Caki2 (cell line): ENCODE measurements at places on chromosomes 11 and 22.
A peak's percentile ranks its signal among the peaks of the same experiment; 100 is the strongest.

DNA sequence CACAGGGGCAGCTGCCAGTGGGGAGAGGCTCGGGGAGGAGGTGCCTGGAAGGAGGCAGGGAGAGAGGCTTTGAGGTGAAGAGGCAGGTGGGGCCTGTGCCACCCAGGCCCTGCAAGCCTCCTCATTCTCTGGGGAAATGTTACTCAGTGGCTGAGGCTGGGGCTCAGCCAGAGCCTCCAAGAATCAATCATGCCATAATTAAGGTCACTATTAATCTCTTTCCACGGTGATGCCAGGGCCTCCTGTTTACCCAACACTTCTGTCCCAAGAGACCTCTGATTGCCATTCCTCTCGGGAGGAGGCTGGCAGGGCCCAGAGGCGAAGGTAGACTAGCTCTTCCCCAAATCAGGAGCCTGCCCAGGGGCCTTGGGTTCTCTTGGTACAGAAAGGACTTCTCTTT, 38.4 kb downstream of the GDPD5 start:
- DNase-seq = no peak

GRCh38 chr11:118417801-118418200, 16.4 kb downstream of the ATP5MG start:
- DNase-seq = peak; percentile 86

DNA sequence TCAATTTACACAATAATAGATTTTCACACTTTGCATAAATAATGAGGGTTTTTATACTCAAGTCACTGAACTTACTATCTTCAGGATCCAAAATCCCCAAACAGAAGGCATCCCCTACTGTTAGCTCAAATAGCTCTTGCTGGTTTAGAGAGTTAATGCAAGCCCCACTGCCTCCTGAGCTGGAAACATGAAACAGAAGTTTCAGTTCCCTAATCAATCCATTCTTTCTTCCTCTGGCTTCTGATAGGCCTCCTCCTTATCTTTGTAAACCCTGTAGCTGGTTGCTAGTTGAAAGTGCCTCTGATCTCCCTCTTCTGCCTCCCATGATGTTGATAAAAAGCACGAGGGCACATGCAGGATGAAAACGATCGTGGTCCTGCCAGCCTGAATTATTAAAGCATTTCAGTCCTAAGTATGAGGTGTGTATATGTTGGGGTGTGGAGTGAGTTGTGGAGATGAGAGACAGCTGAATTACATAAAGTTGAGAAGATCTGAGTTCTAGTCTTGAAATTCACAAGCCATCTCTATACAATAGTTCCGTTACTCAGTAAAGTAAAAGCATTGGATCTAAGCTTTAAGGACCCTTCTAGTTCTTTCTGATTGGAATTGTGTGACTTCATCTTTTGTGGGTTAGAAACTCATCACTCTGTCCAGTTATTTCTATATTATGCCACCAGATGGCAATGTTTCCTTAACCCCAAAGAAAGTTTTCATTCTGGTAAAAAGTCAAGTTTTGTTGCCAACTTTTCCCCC, 35.0 kb upstream of the EHF start:
- peak; percentile 43 for DNase-seq

DNA sequence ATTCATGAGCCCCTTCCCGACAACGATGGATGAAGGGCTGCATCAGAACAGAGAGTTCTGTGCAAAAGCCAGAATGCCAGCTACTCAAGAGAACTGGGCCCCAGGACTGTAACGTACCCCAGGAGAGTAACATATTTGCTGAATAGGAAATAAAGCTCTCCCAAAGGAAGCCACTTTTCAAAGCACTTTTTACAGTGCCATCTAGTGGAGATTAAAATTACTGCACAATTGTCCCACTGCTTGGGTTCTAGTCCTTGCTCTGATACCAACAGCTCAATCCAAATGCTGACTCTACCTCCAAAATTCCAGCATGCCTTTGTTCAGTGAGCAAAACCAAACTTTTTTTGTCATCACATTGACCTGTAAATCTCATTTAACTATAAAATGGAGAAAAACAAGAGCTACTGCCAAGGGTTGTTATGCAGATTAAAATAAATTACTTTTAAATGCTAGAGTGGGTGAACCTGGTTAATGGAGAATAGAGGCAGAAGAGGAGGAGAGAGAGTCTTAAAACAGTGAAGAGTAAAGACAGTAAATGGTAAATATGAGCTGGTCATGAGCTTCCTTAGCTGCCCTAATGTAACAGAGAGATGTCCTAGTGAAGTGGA, 87.6 kb upstream of the FSHB start:
- DNase-seq = peak; percentile 16

DNA sequence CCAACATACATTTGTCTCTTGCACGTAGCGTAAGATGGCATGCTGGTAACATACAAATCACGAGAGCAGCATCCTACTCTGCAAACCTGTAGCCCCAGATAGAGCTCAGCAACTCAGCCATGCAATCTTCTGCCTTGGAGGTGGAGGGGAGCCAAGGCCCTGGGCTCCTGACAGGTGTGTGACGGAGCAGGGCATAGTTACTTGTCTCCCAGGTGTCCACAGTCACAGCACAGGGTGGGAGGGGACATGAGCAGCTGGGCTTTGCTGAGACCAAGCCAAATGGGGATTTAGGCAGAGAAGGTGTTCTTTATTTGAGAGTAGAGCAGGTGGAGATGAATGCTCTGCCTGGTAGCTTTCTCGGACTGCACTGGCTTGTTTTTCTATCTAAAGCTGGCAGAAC, 111.7 kb downstream of the TEAD1 start:
- no peak for DNase-seq

- no peak for DNase-seq
These were observed 158.2 kb downstream of the TRIM29 start for GRCh38 chr11:119979701-119980100.

DNA sequence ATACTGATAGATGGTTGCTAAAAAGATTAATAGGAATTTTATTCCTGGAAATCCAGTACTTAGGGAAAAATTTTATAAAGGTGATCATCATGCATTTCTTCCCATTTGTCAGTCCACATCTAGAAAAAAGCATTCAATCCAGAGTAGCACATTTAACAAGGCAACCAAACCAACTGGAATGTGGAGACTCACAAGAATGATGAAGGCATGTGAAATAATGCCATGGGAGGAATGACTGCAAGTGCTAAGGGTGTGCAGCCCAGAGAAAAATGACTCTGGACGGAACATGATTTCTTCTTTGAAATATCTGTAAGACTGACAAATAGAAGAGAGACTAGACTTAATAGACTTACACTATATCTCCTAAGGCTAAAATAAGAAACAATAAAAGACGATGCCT, 33.8 kb downstream of the BLID start:
- DNase-seq = no peak

DNA sequence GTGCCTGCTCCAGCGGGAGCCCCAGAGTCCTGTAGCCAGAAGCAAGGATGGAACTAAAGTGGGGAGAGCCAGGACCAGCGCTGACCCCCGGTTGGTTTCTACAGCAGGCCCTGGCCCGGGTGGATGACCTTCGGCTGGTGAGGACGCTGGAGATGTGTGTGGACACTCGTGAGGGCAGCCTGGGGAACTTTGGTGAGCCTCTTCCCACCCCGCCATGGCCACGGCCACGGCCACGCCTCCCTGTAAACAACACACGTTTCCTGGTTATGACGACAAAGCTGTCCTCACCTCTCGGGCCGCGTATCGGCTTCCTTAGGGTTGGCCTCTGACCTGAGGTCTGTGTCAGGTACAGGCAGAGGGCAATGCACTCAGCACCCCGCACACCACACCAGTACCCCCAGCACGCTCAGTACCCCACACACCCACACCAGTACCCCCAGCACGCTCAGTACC, 4.1 kb downstream of the LRRC56 start:
- no peak for DNase-seq

DNA sequence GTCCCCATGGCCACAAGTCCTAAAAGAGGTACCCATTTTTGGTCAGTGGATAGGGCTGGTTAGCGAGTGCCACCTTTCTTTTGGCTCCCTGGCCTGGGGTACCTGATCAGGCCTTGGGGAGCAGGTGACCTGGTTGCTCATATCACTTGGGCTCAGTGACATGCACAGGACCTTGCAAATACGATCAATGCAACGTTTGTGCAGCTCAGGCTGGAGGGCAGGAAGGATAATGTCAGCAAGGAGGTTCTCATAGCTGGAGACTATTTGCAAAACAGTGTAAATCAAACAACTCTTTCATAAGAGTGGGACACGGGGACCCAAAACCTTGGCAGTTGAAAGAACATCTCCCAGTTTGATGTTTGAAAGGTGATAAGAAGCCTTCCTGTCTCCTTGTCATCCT, 127.4 kb upstream of the CADM1 start:
- no peak for DNase-seq

- no peak for DNase-seq
These were observed 115.6 kb upstream of the PDGFD start for GRCh38 chr11:104279587-104279986.

GRCh38 chr11:76236092-76236999, 30.0 kb upstream of the WNT11 start:
- DNase-seq = no peak

DNA sequence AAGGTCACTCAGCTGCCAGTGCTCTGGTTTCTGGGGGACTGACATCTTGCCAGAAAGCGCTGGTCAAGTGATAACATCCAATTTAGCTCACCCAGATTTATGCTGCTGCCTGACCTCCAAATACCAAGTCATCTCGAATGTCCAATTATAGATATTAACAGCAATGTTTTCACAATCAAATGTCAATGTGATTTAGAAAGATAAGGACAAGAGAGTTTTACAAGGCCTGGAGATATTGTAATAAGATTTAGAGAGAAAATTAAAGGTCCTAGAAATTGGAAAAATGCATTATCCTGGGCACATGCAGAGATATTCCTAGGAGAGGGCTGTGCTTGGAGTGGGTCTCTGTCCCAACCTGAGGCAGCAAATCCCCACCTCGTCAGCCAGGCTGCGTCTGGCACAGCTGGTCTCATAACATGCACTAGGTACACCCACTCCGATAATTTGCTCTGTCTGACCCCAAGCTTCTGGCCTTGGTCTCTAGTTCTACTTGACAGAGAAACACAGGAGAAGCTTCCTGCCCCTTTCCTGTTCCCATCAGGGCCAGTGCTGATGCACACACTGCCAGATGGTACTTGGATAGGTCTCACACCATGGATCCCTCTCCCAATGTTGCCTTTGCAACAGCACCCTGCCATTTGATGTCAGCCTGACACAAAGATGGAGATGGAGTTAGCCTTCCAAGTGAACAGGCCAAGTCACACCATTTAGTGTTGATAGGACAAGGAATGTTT, 28.6 kb downstream of the USH1C start:
- no peak for DNase-seq

DNA sequence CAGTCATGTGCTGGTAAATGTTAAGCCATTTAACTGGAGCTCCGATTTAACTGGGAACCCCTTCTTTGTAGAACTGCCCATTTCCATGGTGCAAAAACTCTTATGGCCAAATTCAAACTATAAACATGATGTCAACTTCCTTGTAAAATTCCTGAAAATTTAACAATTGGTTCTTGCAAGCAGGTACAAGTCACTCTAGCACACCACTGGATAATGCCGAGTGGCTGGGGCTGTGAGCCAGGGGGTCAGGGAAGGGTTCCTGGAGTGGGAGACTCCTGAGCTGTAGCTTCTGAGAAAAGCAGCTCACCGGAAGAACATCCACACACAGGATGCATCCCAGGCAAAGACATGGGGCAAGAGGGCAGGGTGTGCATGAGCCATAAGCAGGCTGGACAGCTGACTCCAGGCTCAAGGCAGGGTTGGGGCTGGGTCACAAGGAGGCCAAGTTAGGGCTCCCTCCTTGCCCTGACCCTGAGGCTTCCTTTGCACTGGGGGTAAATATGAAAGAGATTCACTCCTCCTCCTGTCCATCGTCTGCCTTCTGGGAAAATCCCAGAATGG, 18.2 kb downstream of the P2RY2 start:
- DNase-seq = no peak

DNA sequence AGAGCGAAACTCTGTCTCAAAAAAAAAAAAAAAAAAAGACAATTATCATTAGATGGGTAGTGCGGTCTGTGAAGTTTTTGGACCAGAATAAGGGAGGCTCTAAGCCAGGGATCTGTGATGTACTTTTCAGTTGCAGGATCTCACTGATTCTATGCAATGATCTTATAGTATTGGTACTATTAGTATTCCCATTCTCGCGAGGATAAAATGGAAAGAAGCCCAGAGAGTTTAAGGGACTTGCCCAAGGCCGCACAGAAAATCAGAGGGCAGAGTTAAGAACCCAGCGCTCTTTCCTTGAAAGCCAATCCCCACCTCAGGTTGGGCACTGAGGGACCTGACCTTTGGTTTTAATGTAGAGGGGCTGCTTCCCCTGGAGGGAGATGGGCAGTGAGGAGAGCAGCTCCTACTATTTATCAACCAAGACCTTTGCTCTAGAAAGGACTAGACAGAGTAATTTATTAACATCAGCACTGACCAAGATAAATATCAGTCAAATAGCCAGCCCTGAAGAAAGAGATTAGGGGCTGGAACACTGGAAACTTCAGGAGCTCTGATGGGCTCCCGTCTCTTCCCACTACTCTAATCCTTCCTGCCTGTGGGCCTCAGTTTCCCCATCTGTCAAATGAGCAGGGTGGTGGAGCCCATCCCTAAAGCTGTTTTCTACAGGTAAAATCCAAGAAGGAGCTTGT, 6.0 kb downstream of the NIPSNAP1 start:
- no peak for DNase-seq

DNA sequence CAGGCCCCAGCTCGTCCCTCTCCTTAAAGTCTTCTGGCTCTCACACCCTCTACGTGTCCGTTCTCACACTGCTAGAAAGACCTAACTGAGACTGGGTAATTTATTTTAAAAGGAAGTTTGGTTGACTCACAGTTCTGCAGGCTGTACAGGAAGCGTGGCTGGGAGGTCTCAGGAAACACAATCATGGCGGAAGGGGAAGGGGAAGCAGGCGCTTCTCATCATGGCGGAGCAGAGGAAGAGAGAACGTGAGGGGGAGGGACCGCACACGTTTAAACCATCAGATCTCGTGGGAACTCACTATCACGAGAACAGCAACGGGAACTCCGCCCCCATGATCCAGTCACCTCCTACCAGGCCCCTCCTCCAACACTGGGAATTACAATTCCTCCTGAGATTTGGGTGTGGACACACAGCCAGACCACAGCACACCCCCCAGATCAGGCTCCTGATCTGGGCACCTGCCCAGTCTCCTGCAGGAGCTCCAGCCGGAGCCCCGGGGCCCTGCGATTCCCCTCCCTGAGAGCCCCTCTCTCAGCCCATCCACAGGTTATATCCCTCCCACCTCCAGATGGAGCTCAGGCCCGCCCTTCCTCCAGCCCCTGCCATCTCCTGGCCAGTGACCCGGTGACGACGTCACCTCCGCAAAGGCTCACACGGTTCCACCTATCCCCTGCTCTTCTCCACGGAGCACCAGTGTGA, 170.2 kb downstream of the BRD1 start:
- no peak for DNase-seq

DNA sequence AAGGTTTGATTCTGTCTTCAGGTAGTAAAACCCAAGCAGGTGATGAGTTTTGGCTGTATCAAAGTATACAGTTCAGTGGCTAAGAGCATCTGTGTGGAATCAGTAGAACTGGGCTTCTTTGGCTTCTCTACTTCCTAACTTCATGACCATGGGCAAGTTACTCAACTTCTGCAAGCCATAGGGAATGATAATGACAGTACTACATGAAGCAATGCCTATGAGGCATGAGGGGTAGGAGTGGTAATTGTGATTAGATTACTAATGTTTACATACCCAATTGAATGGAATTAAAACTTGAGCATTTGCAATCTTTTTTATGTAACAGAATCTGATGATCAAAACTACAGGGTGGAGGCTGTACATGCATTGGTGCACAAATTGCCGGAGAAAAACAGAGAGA, 164.3 kb downstream of the PGR start:
- no peak for DNase-seq
